ENCODE measurements at places on chromosomes 7 and 10.

DNA sequence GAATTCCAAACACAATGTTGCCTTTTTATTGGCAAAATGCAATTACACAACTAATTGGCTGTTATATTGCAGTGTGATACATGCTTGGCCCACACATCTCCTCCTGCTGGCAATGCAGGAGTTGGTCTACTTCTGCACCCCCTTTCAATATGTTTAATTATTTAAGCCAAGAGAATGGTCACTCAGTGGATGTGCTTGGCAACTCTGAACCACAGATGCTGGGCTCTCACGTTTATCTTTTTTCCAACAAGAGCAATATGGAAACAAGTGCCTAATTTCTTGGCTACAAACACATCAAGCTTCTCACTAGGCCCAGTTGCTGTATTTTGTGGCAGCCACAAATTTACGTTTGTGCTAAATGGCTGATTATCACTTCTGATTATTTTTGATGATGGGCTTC lies 1149.2 kb upstream of the CELF2 start:
- DNase-seq, result no peak

- no peak for DNase-seq
These were observed 86.4 kb upstream of the GNA12 start for GRCh38 chr7:2930310-2931033.

- DNase-seq, result no peak
These were observed 58.1 kb downstream of the PRTFDC1 start for GRCh38 chr10:24894309-24894708.

DNA sequence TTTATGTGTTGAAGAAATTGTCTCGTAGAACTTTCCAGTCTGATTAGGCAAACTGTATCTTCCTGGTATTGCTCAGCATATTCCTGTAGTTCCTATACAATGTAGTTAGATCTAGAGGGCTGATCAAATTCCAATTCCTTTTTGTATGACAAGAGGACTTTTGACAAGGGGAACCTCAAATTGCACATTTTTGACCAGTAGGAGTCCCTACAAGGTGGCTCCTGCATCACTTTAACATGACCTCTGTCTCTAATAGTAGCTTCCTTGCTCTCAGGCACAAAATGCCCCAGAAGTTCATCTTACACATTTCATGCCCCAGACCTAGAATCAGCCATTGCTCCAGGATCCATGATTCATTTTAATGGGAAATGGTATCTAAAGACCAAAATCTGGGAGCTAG lies 18.7 kb downstream of the HERPUD2 start:
- no peak for DNase-seq

- peak; percentile 48 for DNase-seq
These were observed 28.2 kb downstream of the PHYH start for GRCh38 chr10:13271552-13272163.

GRCh38 chr10:59096631-59097030 lies 79.8 kb upstream of the PHYHIPL start:
- DNase-seq, result no peak

DNA sequence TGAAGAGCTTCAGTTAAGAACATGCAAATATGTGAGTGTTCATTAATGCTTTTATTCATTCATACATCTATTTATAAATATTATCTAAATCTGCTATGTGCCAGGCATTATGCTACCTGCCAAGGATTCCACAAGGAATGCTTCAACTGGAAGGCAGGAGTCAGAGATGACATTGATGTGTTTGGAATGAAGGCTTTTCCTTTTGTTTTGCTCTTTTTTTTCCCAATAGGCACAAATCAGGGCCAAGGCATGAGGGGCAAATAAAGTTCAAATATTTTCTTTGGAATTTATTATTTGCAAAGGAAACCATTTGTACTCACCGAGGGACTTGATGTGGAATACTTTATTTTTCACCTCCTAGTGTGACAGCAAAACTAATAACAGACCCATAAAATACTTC lies 530.3 kb downstream of the ARL4A start:
- no peak for DNase-seq

DNA sequence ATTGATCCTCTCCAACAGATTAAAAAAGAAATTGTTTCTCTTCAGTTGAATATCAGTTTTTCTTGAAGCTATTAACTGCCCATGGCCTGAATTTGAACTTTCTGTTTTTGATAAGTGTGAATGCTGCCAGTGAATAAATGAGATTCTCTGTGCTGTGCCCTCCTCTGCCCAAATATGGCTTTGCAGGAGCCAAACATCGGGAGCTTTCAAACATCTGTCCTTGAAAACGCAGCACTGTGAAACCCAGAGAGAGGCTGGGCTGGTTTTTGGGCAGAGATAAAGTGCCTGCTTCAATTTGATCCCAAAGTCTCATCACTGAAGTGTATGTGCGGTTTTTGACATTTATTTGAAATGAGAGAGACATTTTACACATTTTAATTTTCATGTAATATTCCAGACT lies 268.3 kb upstream of the SHH start:
- no peak for DNase-seq

GRCh38 chr7:36155811-36156361 lies 2.8 kb downstream of the EEPD1 start:
- DNase-seq, result no peak

- no peak for DNase-seq
These were observed 81.9 kb downstream of the KCNMA1 start for GRCh38 chr10:77555591-77556212.

GRCh38 chr10:117680601-117681000 lies 138.1 kb downstream of the EMX2 start:
- no peak for DNase-seq

GRCh38 chr7:157854066-157854891 lies 517.5 kb downstream of the DNAJB6 start:
- no peak for DNase-seq

DNA sequence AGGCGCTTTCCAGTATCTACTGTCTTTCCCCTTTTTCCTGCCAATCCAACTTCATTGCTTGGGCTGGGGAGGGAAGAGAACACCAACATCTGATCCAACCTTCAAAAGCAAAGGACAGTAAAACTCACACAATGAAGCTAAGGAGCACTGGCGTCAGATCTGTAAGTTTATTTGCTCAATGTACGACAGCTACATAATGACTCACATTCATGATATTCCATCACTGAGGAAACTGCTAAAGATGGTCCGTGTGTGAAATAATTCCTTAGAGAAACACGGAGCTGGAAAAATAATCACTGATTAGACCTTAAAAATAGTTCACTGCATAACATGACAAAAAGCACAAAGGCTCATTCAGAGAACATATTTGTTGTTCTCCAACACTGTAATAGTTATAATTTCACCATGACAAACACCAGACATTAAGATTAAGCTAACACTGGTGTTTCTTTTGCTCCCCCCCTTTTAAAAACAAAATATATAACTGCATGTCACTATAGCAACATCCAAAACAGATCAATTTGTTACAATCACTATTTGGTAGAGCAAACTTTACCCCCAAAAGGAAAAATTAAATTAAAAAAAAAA lies 24.3 kb downstream of the HSPB1 start:
- DNase-seq, result no peak

DNA sequence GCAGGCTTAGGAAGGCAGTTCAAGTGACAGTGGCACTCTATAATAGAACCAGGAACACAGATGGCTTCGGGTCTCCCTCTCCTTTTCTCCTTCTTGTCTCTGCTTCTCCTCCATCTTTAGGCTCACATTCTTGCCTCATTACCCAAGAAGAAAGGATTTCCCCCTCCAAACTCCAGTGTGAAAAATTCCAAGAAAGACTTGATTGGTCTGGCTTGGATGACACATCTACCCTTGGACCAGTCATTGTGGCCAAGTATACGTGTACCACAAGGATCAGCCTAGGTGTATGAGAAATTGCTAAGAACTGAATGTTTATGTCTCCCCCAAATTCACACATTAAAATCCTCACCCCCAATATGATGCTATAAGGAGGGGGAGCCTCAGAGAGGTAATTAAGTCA lies 53.9 kb downstream of the PRTFDC1 start:
- DNase-seq, result no peak

GRCh38 chr7:3197567-3198213 lies 103.4 kb upstream of the SDK1 start:
- no peak for DNase-seq

DNA sequence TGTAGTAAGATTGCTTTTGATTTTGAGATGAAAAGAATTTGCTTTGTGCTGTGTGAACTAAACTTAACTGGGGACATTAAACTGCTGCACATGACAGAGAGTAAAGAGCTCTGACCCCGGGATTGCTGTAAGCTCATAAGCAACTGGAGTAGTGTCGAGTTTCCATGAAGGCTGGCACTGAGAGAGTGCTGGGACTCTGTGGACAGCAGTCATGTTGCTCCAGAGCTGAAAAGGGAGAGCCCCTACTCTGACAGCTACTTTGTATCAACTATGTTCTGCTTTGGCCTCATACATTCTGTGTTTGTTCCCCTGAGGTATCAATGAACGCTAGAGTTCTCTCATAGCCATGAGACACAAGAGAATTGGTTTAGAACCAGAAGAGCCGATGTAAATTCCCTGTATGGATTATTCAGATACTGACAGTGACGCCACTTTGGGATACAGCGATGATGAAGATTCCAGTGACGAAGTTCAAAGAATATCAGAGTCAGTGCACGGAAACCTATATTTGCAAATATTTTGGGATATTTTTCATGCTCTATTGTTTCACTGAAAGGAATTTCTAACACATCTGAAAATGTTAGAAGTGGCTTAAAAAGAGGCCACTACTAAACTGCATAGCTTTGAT lies 185.9 kb upstream of the DKK1 start:
- DNase-seq, result no peak

DNA sequence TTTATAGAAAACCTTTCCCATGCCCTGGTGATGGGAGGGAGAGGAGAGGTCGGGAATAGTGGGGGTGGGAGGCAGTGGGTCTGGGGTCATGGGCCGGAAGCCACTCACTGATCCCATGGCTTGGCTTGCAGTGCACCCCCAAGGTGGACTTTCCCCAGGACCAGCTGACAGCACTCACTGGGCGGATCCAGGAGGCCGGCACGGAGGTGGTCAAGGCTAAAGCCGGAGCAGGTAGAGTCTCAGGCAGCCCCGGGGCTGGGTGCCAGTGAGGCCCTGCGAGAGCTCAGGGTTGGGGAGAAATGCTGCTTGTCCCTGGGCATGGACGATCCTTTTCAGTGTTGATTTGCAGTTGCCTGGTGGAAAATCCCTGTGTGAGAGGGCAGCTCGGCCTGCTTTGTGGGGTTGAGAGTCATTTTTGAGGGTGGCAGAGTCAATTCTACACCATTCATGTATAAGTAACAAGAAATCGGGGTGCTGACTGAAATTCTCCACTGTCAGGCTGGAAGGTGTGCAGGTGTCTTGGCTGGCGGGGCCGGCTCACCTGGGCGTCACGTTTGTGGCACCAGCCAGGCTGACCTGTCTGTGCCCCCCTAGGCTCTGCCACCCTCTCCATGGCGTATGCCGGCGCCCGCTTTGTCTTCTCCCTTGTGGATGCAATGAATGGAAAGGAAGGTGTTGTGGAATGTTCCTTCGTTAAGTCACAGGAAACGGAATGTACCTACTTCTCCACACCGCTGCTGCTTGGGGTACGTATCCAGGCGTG lies 16.5 kb downstream of the MDH2 start:
- no peak for DNase-seq
